Pulmonary artery endothelial cell (primary cell): ENCODE measurements at places on chromosomes 7 and 10.
A peak's percentile ranks its signal among the peaks of the same experiment; 100 is the strongest.

- DNase-seq, result no peak
Measured at GRCh38 chr7:105270117-105270516, 118.6 kb downstream of the SRPK2 start.

DNA sequence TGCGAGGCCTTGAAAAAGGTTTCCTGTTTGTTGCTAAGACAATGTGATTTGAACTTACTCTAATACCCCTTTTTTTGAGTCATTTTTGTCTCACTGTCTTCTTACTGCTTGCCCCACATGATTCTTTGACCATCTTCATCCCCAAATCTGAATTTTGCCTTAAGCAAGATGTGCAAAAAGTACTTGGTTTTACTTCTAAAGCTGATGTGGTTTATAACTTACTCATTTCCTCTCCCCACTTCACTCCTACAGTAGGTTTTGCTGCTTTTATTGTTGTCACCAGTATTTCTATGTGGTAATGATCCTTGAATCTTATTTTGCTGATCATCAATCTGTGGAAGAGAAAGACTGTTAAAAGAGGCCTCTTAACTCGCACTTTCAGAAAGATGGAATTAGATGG lies 396.4 kb downstream of the SDK1 start:
- no peak for DNase-seq

GRCh38 chr7:79339208-79339925 lies 114.1 kb downstream of the MAGI2 start:
- DNase-seq, result no peak

DNA sequence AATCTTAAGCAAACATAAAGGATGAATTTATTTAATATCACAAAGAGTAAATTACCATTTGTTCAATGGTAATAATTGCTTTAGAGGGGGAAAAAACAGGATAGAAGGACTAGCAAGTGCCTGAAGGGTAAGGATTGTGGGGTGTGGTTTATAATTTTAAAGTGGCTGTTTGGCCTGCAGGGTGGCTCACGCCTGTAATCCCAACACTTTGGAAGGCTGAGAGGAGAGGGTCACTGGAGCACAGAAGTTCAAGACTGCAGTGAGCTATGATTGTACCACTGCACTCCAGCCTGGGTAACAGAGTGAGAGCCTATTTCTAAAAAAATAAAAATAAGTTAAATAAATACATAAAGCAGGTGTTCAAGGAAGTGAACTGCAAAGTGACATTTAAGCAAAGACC lies 199.9 kb upstream of the AHR start:
- no peak for DNase-seq

GRCh38 chr7:142808461-142808801 lies 37.7 kb downstream of the PRSS2 start:
- no peak for DNase-seq

DNA sequence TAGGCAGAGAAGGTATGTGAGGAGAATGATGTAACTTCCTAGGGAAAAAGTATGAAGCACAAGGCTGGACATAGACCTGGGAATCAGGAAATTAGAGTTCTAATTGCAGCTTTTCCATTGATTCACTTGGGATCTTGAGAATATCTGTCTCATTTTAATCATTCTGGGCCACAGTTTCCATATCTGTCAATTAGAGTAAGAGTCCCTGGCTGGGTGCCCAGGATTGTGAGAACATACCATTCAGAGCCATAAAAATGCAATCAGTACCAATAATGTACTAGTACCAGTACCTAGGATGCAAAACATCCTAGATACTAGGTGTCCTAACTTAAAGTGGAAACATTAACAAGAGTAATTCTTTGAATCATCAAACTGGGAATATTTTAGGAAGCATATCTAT lies 29.6 kb downstream of the CAV1 start:
- peak; percentile 32 for DNase-seq

- DNase-seq, result no peak
Measured at GRCh38 chr10:68997211-68997610, 8.6 kb downstream of the KIFBP start.

DNA sequence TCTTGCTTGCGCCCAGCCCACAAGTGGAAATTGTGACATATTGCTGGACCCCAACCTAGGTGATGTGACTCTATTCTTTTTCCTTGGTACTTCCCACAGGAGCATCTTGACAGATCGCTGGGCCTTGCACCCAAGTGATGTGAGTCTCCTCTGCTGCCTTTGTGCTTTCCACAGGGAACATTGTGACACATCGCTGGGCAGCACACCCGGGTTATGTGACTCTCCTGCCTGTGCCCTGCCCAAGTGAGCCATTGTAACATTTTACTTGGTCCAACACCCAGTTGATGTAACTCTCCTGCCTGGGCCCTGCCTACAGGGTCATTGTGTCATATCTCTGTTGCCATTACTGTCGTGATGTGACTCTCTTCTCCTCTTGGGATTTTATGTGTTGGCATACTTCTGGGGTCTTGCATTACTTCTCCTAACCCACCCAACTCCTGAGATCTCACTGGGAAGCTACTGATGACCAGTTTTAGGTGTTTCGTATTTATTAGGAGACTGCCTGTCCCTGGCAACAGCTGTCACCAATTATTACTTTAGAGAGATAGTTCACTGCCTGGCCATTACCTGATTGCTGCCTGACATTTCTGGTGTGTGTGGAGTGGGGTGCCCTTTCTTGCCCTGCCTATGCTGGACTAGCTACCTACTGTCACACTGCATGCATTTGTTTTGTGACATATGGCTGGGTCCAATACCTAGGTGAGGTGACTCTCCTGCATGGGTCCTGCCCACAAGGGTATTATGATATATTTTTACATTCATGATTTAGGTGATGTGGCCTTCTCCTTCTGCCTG lies 45.4 kb upstream of the ZNF680 start:
- DNase-seq, result no peak

GRCh38 chr7:29045258-29046086 lies 87.3 kb upstream of the TRIL start:
- DNase-seq, result no peak

GRCh38 chr10:119859420-119860258 lies 13.0 kb downstream of the MCMBP start:
- no peak for DNase-seq

DNA sequence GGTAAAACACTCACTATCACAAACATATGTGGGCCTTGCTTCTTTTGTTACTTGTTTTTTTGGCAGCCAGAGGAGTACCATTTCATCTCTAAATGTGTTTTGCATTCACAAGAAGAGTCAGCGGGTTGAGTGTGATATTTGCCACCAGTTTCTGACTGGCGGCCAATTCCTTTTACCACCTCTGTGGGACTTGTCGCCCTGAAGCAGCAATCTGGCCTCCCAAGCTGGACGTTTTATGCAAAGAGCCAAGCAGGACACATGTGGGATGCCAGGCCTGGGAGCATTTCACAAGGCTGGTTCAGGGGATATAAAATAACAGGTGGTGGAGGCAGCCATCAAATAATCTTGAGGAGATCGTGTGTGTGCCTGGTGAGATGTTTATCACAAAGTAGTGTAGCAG lies 61.8 kb upstream of the TRIL start:
- no peak for DNase-seq

DNA sequence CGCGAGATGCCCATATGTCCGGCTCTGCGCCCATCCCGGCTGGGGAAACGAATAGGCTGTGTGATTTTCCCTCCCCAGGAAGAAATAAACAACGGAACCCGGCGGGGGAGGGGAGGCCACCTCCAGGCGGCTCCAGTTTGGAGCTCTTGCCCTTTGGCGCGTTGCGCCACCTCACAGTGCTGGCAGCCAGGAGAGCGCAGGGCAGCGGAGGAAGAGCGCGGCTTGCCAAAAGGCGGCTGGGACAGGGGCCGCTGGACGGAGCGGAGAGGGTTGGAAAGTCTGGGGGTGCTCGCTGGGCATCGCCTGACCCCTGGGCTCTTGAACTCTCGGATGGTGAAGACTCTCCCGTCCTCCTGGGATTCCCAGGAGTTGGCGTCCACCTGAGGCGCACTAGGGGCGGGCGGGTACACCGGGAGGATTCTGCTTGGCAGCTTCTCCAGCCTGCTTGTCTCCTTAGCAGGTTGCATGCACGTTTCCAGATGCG lies 5.3 kb upstream of the NEUROG3 start:
- no peak for DNase-seq

DNA sequence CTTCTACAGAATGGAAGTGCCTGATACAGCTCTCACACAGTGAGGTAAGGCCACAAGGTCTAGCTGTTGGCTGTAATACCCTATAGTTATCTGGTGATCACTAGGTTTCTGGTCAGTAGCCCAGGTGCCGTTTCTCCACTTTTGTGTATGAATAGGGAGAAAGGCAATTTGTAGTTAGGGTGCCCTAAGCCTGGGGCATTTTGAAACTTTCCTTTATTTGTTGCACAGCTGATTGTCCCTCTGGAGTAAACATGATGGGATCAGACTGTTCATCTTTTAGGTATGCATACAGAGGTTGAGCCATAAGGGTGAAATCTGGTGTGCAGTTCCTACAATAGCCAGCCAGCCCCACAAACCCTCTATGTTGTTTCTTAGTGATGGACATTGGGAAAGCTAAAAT lies 112.4 kb downstream of the ANKRD26 start:
- no peak for DNase-seq

DNA sequence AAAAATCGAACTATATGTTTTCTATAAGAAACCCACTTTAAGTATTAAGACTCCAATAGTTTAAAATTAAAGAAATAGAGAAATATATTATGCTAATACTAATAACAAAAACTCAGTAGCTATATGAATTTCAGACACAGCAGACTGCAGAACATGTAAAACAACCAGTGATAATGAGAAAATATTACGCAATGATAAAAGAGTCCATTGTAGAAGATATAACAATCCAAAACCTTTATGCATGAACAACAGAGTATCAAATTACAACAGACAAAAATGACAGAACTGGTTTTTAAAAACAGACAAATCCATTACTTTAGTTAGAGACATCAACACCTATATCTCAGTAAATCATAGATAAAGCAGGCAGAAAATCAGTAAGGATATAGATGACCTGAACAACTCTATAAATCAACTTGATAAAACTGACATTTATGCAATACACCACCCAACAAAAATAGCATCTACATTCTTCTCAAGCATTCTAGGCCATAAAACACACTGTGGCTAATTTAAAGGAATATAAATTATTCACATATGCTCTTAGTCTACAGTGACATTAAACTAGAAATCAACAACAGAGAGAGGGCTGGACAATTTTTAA lies 669.5 kb upstream of the GHITM start:
- no peak for DNase-seq

- no peak for DNase-seq
Measured at GRCh38 chr7:95303013-95303905, 21.1 kb downstream of the PON1 start.

DNA sequence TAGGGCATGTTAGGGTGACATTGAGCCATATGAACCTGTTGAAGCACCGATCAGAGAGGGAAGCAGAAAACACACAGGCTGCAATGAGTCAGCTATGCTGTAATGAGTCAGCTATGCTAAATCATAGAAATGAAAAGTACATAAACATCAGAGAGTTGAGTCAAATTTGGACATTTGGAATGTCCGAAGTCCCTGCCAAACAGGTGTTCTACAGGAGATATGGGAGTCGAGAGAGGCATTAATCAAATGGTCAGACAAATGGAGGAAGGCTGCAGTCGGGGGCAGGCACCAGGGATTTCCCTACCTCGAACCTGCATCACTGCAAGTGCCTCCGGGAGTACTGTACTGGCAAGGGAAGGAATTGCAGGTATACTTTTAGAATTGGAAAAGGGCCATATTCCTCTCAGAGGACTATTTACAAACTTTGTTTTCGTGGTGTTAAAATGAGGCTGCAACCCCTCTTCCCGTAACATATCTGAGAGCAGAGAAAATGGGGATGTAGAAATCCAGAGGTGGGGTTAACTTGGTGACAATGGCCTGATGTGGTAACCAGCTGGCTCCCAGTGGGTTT lies 8.8 kb upstream of the ZC3HAV1 start:
- DNase-seq, result no peak

GRCh38 chr7:157768198-157768597 lies 431.4 kb downstream of the DNAJB6 start:
- no peak for DNase-seq

GRCh38 chr7:46949270-46949931 lies 632.5 kb downstream of the TNS3 start:
- no peak for DNase-seq
